NCI-H2107 (cell line): ENCODE measurements at places on chromosomes 2 and 18.

- DNase-seq = no peak
These were observed 218.0 kb downstream of the PHLPP1 start for GRCh38 chr18:62933261-62933887.

GRCh38 chr2:28209261-28209691 lies 183.4 kb upstream of the FOSL2 start:
- DNase-seq = no peak

DNA sequence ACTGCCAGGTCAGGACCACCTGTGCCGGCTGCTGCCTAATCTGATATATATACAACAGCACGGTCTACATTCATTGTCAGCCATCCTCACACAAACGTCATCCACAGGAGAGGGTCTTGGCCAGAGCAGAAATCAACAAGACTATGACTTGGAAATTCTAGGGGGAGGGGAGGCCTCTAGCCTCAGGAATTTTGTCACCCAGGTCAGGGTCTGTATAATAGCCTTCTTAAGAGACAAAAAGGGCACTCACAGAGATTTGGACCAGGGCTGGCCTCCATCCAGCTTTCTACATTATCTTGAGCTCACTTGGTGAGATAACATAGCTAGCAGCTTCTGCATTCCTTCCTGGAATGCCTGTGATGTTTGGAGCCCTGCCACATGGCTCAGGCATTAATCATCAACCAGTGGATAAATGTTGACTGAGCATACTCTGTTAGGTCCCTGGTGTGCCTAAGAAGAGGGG lies 50.4 kb upstream of the CTIF start:
- DNase-seq = no peak

- no peak for DNase-seq
These were observed 186.9 kb downstream of the GFPT1 start for GRCh38 chr2:69200107-69200520.

DNA sequence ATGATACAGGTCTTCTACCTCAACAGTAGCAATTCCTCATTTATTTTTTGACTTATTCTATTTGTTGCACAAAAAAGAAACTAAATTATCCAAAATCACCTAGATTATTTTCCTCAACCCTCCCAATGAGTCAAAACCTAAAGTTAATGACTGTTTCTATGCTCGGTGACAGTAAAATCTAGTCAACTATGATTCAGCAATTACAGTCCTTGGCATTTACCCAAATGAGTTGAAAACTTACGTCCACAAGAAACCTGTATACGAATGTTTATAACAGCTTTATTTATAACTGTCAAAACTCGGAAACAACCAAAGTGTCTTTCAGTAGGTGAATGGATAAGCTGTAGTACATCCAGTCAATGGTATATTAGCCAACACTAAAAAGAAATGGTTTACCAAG lies 439.3 kb downstream of the CBLN2 start:
- DNase-seq = no peak

DNA sequence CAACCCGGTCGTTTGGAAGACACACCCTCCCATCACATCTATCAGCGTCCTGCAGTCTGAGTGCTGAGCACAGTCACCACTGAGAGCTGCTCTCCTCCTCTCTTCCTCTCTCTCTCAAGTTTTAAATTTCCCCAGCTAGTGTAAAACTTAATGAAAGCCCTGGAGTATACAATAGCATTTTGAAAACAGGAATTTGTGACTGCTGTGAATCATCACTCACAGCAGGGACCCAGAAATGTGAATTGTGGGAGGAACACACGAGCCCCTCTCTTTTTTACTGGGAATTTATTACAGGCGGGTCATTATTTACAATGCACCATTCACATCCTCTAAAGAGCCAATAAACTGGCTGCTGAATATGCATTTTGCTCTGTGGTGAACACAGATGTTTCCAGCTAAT lies 185.0 kb upstream of the SMIM21 start:
- no peak for DNase-seq

DNA sequence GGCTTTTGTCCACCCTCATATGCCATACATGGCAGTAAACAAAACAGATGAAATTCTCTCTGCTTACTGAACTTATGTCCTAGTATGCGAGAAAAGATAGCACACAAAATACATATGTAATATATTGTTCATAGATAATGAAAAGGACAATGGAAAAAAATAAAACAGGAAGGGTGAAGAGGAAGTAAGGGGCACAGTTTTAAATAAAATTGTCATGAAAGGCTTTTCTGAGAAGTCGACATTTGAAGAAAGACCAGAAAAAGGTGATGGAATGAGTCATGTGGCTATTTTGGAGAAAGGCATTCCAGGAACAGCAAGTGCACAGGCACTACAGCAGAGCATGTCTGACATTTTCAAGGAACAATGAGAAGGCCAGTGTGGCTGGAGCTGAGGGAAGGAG lies 56.4 kb downstream of the KCNH7 start:
- no peak for DNase-seq

GRCh38 chr2:26450031-26450635 lies 27.8 kb downstream of the OTOF start:
- no peak for DNase-seq

- no peak for DNase-seq
These were observed 45.2 kb upstream of the ASB1 start for GRCh38 chr2:238381341-238382115.

DNA sequence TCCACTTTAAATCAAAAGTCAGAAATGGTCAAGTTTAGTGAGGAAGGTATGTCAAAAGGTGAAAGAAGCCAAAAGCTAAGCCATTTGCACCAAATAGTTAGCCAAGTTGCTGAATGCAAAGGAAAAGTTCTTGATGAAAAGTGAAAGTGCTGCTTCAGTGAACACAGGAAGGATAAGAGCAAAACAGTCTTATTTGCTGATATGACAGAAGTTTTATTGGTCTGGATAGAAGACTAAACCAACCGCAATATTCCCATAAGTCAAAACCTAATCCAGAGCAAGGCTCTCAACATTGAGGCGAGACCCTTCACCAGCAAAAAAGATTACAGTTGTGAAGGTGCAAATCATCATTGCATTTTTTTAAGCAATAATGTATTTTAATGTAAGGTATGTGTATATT lies 496.5 kb upstream of the LRATD1 start:
- no peak for DNase-seq

- DNase-seq = no peak
These were observed 286.8 kb upstream of the TRIB2 start for GRCh38 chr2:12429779-12430406.

- no peak for DNase-seq
These were observed 46.3 kb upstream of the TEX51 start for GRCh38 chr2:126852361-126852760.

- DNase-seq = no peak
These were observed 36.1 kb downstream of the METTL21A start for GRCh38 chr2:207589143-207589542.

DNA sequence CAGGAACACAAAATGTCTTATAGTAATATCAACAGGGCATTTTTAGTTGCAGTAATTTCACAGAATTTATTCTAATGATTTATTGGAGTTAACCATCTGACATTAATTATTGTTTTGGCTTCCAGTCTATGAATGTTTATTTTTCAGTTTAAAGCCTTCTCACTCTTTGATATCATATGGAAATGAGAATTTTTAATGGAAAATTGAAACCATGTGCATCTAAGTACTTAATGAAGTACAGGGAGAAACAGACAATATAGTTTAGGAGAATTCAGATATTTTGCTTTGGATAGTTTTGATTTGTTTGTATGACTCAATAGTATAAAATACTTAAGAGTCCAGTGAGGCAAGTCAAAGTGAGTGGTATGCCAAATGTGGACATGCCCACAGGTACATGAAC lies 126.1 kb downstream of the OLA1 start:
- no peak for DNase-seq

- DNase-seq = no peak
These were observed 84.6 kb upstream of the RANBP2 start for GRCh38 chr2:108634576-108635160.

DNA sequence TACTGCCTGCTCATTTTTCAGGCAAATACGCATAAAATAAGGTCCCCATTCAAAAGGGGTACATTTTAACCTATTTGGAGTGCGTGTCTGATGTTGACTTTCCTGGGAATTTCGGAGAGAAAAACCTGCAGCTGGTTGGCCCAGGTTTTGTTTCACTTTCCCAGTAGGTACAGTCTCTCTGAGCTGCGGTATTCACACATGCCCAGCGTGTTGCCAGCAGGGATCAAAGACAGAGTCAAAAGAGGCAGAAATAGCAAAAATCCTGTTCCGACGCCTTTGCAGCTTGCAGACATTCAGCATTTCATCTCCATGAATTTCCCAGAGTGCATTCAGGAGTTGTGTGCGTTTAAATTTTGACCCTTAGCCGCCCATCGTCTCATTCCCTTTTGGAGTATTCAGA lies 855.4 kb upstream of the CELF4 start:
- DNase-seq = no peak

- DNase-seq = no peak
These were observed 255.6 kb upstream of the CTAGE1 start for GRCh38 chr18:22673182-22673862.

GRCh38 chr2:85143463-85144082 lies 10.4 kb downstream of the TCF7L1 start:
- no peak for DNase-seq

DNA sequence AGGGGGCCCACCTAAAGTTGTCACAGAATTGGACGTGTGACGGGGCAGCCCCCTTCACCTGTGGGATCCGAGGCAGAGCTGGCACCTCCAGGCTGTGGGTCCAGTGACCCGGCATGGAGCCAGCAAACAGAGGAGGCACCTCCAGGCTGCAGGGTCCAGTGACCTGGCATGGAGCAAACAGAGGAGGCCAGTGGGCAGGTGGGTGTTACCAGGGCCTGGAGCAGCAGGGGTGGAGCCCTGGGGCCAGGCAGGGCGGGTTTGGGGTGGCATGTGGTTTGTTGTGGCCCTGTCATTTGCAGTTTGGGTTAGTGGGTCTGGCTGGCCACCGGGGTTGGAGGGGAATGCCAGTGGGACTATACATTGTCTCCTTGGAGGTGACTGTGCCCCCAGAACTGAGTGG lies 68.2 kb downstream of the HPCAL1 start:
- DNase-seq = no peak

DNA sequence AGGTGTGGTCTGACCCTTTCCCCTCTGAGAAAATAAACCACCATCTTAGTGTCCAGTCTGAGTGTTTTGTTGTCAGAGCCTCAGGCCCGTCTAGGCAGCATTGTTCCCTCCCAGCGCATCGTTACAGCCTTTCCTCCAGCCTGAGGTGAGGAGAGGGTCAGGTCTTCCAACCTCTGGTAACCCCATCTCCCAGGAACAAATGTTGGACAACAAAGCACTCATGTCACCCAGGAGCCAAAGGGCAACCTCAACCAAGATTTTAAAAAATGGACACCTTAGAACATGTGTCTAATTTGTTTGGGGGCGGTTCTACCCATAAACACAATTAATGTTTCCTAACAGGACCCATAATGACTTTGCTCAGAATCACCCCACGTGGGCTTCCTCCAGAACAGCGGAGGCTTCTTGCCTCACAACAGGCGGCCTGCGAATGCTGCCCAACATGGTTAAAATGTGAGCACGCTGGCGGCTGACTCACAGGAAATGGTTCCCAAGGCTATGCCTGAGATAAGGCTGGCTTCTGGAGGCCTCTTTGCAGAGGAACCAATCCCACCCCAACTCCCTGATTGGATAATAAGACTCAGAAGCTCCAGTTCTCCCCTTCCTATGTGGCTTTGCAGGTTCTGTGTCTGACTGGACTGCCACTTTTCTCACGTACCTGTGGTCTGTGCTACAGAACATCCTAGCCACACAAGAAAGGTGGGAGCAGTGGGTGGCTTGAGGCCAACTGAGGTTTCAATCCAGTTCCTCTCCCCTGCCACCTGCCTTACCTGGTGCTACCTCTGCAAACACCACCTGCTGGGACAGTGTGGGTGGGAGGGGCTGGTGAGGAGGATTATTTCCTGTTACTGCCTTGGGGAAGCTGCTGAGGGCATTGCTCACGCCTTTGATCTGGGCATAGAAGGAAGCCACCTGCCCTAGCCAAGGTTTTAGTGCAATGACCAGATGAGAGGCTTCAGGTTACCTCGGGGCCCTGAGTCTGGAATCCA lies 108.8 kb downstream of the B3GNT2 start:
- peak; percentile 63 for DNase-seq

- no peak for DNase-seq
These were observed 288.8 kb upstream of the CELF4 start for GRCh38 chr18:37854396-37854795.

GRCh38 chr2:47048801-47049480 lies 106.2 kb downstream of the STPG4 start:
- DNase-seq = no peak

GRCh38 chr2:63888053-63888452 lies 46.4 kb downstream of the UGP2 start:
- DNase-seq = no peak

DNA sequence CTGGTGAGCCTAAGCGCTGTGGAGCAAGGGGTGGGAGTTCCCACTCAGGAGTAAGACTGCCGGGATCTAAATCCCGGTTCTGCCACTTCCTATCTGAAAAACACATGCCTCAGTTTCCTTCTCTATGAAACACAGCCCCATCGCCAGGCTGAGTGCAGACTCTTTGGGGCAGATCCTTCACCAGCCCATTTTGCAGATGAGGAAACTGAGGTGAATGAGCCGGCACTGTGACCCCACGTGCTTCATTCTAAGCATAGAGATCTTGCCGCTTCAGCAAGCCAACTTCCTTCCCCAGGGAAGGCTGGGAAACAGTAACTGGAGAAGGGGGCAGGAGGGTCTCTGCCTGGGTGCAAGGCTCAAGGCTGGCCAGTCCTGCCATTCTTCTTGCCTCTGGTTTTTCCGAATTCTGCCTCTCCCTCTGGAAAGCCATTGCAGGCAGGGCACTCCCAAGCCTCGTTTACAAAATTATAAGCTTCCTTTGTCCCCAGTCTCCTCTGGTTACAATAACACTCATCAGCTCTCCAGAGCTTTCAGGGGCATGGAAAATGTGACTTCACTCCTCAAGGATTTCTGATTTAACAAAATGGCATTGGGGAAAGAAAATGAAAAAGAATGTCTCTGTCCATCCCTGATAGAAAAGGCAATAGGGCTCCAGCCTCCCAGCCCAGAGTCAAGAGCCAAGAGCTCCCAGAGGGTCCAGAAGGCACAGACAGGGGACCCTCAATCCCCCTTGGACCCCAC lies 249.2 kb downstream of the TNS1 start:
- no peak for DNase-seq

DNA sequence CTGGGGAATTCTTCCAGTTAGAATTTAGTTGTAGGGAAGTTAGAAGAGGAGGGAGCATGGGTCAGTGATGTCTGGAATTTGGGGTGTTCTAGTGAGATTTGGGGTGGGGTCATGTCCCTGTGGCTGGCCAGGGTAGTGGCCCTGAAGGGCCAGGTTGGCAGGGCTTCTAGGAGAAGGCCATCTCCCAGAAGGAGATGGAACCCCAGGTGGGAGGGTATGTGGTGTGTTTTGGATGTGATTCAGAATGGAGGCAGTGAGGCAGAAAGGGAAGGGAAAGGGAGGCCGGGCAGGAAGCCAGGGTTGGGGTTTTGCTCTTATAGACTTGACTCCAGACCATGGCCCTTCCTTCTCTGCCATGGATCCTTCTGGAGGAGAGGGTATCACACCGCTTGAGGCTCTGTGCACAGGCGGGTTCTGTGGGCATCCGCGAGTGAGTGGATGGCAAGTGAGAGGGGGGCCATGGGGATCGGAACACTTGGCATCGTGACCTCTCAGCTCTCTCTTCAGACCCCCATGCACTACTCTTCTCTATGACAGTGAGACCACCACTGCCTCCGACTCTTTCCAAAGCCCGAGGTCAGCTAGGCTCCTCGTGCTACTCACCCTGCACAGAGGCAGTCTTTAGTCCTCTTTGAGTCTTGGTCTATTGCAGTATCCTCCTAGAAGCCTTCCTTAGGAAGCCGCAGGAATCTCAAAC lies 7.3 kb downstream of the GREB1 start:
- no peak for DNase-seq

GRCh38 chr18:50096766-50097435 lies 98.0 kb downstream of the MYO5B start:
- no peak for DNase-seq

GRCh38 chr2:28949617-28950305 lies 31.3 kb upstream of the TOGARAM2 start:
- DNase-seq = no peak
